Lower leg skin (tissue), 4 donors: ENCODE measurements at places on chromosomes 6 and 20. TPM values are rescaled to one million over a fixed set of nuclear protein-coding genes. Genes with fewer than 3 reads are reported as not detected.
A peak's percentile ranks its signal among the peaks of the same experiment; 100 is the strongest.

Gene SERINC3
- total RNA-seq: 142 TPM

Gene HLA-DRB5
- total RNA-seq: 23.9 TPM

Gene SMLR1
- not detected for total RNA-seq

- no peak for DNase-seq
Measured at GRCh38 chr6:16720861-16721260, 40.4 kb downstream of the ATXN1 start.

DNA sequence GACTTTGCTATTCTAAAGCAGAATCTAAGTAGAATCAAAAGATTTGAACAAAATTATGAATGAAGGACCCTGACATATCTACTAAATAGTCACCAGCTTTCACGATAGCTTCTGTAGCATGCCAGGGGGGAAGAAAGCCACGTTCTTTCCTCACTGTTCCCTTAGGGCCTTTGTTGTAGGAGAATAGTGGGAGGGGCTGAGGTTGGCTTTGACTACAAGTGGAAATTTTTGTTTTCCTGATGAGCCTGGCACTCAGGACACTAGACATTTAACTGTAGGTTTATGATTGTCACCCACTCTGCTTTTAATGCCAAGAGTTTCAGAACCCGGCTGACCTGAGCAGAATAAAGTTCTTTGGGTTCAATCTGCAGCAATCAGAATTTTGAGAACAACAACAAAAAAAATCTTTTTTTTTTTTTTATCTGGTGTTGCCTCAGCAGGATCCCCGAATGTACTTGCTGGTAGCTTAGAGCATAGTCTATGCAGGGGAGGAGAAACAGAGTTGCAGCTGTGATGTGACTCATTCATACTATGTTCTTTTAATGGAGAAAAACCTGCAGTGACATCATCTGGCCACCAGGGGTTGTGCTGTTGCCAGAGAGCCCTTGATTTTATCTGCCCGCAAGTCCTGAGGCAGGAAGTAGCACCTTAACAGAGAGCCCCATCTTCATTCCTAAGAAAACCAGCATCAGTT lies 38.5 kb downstream of the TPD52L1 start:
- DNase-seq: no peak

GRCh38 chr20:58058421-58059259 lies 169.8 kb downstream of the ANKRD60 start:
- DNase-seq: peak; percentile 68

Gene UBE3D
- 5.2 TPM for total RNA-seq

Gene NELFCD
- 53.8 TPM for total RNA-seq

DNA sequence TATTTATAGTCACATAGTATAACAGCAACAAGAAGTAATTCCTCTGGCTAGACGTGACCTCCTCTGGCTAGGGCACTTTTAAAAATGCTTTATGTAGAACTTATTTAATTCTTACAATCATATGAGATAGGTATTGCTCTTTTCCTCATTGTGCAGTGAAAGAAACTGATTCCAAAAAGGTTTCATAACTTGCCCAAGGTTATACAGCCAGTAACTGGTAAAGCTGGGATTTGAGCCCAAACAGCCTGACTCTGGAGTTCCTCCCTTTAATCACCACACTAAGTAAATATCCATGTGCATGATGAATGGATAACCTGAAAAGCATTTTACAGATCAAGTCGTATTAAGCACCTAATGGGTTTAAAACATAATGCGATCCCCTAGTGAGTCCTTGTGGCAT lies 214.6 kb downstream of the PRL start:
- DNase-seq: no peak

- DNase-seq: no peak
Measured at GRCh38 chr20:29319725-29320124, 1937.7 kb upstream of the DEFB115 start.

- DNase-seq: no peak
Measured at GRCh38 chr6:148835920-148836441, 89.2 kb downstream of the UST start.

- peak; percentile 94 for DNase-seq
Measured at GRCh38 chr6:3208098-3208774, 19.2 kb downstream of the TUBB2B start.

Gene PPP1R14C
- 116 TPM for total RNA-seq

- no peak for DNase-seq
Measured at GRCh38 chr6:46014046-46014445, 1.6 kb downstream of the CLIC5 start.

GRCh38 chr20:37198932-37199660 lies 19.7 kb upstream of the MROH8 start:
- DNase-seq: peak; percentile 43

Gene NUS1
- total RNA-seq: 12.9 TPM

DNA sequence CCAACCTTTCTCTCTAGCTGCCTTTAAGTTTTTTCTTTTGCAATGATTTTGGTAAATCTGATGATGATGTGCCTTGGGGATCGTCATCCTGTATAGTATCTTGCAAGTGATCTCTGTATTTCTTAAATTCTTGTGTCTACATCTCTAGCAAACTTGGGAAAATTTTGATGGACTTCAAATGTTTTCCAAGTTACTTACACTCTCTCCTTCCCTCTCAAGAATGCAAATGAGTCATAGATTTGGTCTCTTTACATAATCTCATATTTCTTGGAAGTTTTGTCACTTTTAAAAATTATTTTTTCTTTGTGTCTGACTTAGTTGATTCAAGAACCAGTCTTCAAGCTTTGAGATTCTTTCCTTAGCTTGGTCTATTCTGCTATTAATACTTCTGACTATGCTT lies 176.4 kb downstream of the TBC1D32 start:
- DNase-seq: no peak

Gene GTSF1L
- not detected for total RNA-seq

- DNase-seq: no peak
Measured at GRCh38 chr6:150887978-150888563, 22.6 kb downstream of the MTHFD1L start.

- peak; percentile 89 for DNase-seq
Measured at GRCh38 chr20:33437141-33437911, 6.2 kb downstream of the SNTA1 start.

Gene HLA-DQB1
- total RNA-seq: 11.3 TPM

Gene NTSR1
- not detected for total RNA-seq

- no peak for DNase-seq
Measured at GRCh38 chr6:128672023-128672422, 151.6 kb upstream of the PTPRK start.

Gene TGM3
- 96.6 TPM for total RNA-seq

Gene LY86
- total RNA-seq: 0.88 TPM

DNA sequence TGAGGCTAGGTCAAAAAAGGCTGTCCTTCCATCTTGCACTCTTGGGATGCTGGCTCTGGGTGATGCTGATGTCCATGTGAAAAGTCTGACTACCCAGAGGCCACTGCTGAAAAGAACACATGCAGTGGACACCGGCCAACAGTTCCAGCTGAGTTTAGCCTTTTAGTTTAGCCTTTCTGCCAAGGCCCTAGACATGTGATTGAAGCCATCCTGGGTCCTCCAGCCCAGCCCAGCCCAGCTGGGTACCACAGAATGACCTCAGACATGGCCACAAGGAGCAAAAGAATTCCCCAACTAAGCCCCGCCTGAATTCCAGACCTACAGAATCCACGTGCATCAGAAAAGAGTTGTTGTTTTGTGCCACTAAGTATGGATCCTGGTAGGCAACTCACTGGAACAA lies 17.4 kb downstream of the PIGT start:
- DNase-seq: no peak

Gene LINC00237
- 0.32 TPM for total RNA-seq

- DNase-seq: no peak
Measured at GRCh38 chr6:154537511-154538325, 27.2 kb upstream of the CNKSR3 start.
